ENCODE measurements at places on chromosomes 1 and 21.

- DNase-seq: no peak
These were observed 195.6 kb downstream of the SMYD3 start for GRCh38 chr1:246311461-246311860.

DNA sequence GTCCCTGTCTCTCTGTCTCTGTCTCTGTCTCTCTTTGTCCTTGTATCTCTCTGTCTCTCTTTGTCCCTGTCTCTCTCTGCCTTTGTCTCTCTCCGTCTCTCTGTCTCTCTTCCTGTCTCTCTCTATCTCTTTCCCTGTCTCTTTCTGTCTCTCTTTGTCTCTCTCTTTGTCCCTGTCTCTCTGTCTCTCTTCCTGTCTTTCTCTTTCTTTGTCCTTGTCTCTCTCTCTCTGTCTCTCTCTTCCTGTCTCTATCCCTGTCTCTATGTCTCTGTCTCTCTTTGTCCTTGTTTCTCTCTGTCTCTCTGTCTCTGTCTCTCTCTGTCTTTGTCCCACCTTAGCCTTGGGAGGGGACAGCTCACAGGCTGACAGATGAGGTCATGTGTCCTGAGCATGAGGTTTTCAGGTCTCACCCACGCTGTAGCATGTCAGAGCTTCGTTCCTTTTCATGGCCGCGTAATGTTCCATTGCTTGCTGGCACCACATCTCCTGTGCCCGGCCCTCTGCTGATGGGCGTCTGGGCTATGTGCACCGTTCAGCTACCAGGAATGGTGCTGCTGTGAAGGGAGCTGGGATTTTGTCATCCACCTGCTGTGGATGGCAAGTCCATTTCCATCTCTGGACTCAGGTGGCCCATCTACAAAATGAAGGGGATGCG, 27.6 kb downstream of the TP73 start:
- no peak for DNase-seq

GRCh38 chr1:153506386-153506785, 29.4 kb downstream of the S100A6 start:
- no peak for DNase-seq

DNA sequence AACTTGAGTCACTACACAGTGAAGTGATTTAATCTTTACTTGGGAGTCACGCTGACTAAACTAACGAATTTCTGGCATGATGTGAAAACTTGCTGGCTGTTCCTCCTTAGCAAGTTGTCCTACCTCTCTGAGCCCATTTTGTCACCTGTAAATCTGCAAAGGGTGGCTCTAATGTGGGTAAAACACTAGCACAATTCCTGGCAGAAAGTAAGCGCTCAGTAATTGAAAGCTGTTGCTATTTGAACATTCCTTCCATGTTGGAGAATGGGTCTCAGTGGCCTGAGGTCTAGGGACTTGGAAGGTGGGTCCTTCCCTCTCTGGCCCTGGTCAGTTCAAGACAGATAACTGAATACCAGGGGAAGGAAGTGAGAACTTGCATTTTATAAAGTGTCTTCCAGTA, 309.0 kb upstream of the PROX1 start:
- no peak for DNase-seq

- DNase-seq: peak; percentile 72
These were observed at the start of gene TNFRSF25 for GRCh38 chr1:6466023-6466422. TNFRSF25 (minus strand) TSS chr1:6466173; CDS start chr1:6466107, 66 bp downstream.

- no peak for DNase-seq
These were observed 51.1 kb downstream of the KCNH1 start for GRCh38 chr1:211082824-211083223.

GRCh38 chr1:218421531-218421930, 76.4 kb downstream of the TGFB2 start:
- DNase-seq: no peak

DNA sequence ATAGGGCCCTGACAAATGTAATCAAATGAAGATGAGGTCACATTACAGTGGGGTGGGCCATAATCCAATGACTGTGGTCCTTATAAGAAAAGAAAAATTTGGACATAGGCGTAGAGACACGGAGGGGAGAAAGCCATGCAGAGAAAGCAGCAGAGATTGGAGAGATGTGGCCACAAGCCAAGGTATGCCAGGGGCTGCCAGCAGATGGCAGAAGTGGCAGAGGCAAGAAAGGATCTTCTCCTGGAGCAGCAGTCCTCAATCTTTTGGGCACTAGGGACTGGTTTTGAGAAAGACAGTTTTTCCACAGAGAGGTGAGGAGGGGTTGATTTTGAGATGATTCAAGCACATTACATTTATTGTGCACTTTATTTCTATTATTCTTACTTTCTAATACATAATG, 355.1 kb downstream of the NPHP4 start:
- no peak for DNase-seq

DNA sequence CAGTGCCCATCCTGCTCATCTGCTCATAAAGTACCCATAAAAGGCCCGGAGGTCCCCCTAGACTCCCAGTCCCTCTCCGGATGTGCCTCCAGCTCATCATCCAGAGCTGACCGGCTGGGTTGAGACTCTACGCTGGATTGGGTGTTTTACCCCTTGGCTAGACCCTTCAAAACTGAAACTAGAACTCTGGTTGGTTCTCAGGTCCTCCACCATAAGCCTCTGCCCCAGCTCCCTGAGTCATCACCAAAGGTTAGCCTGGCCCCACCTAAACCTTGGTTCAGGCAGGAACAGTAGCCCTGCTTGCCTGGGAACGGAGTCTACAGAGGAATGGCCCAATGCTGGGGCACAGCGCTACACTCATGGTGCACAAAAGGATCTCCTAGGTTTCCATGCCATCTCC, 75.1 kb downstream of the TLR5 start:
- no peak for DNase-seq

DNA sequence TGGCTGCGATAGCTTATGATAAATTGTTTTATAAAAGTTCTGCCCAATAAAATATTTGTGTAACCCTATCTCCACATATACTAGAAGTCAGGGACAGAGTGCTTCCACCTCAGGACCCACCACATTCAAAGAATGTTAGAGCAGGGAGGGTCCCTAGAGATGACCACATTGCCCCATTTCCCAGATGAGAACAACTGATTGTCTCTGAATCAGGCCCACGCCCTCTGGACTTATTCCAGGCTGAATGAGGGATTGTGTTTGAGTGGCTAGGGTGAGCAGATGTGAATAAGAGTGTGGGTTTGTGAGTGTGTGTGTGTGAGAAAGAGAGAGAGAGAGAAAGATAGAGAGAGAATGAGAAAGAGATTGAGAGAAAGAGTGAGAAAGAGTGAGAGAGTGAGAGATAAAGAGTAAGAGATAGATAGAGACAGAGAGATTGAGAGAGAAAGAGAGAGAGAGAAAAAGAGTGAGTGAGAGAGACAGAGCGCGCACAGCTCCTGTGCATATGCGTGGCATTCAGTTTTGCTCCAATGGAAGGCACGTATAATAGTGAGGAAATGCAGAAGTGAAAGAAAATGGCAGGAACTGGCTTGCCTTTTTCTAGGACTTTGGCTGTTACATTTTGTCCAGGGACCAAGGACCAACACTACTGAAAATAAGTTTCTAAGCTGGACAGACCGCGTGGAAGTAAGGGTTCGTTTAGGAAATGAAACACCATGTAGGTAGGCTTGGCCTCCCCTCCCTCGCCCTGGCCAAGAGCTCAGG, 94.1 kb downstream of the ABCA4 start:
- DNase-seq: no peak

GRCh38 chr1:112707221-112708001, 484 bp upstream of the RHOC start:
- DNase-seq: peak; percentile 56

All from stimulated activated CD4-positive, alpha-beta T cell treated with anti-CD3 and anti-CD28 coated beads, Interleukin-4, amount 100 ng/mL, for 4 hours (primary cell).